ENCODE measurements at places on chromosomes 12 and 14. TPM values are rescaled to one million over a fixed set of nuclear protein-coding genes. Genes with fewer than 3 reads are reported as not detected.

RARG gene
- 57.0 TPM for total RNA-seq

NEUROD4 gene
- not detected for total RNA-seq

PLEKHG7 gene
- total RNA-seq, result not detected

HCAR2 gene
- not detected for total RNA-seq

BICDL1 gene
- 0.09 TPM for total RNA-seq

Measured in pericardium fibroblast (primary cell).